T-helper 17 cell (primary cell): ENCODE measurements at places on chromosomes 6 and 20. TPM values are rescaled to one million over a fixed set of nuclear protein-coding genes. Genes with fewer than 3 reads are reported as not detected.

Gene PSORS1C2
- total RNA-seq: not detected

Gene SULF2
- total RNA-seq: 6.5 TPM

Gene NMBR
- not detected for total RNA-seq

Gene SENP6
- total RNA-seq: 95.3 TPM

Gene PRDM13
- total RNA-seq: not detected

Gene MYO6
- total RNA-seq: 5.5 TPM

Gene MLN
- total RNA-seq: not detected

GRCh38 chr6:32664827-32665362 lies 1.6 kb downstream of the HLA-DQB1 start:
- DNase-seq: no peak

DNA sequence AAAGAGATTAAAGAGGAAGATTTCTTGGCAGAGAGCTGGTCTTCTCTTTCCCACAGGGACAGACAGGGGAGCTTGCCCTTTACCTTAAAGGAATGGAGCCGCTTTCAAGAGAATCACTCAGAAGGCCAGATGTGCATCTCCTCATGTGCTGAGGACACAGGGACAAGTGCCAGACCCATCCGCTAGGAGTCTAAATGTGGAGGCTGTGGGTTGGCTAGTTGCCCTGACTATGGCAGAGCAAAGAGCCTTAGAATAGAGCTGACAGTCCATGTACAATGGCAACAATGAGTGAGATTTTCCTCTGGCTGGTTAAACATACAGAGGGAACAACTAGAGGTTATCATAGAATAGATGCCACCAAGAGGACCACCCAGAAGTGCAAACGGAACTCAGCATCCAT lies 7.3 kb upstream of the DOK5 start:
- no peak for DNase-seq

- DNase-seq: no peak
Measured at GRCh38 chr20:4051413-4052138, 36.2 kb upstream of the RNF24 start.

- no peak for DNase-seq
Measured at GRCh38 chr20:46937157-46937523, 42.5 kb downstream of the EYA2 start.

GRCh38 chr6:147621263-147621662 lies 112.8 kb downstream of the SAMD5 start:
- no peak for DNase-seq

DNA sequence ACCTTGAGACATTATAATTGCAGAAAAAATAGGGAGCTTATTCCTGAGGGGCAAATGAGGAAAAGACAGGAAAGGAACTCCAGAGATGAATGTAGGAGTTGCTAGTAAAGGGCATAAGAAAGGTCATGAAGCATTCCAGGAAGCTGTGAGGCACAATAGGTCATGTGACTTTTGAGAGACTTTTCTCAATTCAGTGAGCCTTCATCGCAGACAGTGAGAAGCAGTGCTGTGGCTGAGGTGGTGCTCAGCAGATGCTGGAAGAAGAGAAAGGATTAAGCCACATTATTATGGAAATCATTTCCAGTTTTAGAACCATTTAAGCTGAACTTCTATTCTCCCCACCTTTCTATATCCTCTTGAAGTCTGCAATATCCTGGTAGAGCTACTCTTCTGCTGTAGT lies 4.1 kb downstream of the SPTLC3 start:
- no peak for DNase-seq

DNA sequence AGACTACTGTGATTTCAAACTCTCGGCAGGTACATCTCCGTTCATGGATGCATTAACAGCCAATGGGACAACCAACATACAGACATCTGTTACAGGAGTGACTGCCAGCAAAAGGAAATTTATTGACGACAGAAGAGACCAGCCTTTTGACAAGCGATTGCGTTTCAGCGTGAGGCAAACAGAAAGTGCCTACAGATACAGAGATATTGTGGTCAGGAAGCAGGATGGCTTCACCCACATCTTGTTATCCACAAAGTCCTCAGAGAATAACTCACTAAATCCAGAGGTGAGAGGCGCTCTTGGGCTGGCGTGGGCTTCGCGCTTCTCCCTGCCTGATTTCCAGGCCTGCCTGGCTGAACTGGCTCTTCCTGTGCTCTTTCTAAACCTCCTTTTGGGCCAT lies 68.4 kb downstream of the RPP40 start:
- no peak for DNase-seq

DNA sequence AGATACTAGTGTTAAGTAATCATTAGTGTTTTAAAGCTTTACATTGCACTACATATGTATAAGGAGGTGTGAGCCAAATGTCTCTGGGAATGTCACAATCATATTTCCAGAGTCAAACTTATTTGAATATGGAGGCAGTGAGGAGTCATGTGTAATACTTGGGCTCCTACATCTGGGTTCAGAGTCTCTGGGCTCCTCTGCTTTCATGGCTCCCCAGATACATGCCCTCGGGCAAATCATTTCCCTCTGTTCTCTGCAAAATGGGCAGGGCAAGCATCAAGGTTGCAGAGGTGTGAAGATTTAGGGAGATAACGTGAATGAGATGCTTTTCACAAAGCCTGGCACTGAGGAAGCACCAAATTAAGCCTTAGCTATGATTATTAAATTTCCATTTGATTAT lies 138.3 kb upstream of the SGK1 start:
- DNase-seq: no peak

- no peak for DNase-seq
Measured at GRCh38 chr20:62354811-62355341, 12.2 kb downstream of the LAMA5 start.

- no peak for DNase-seq
Measured at GRCh38 chr6:17007749-17008148, 94.1 kb upstream of the STMND1 start.
